SK-N-SH treated with all-trans-retinoic acid at 6 μM for 48 hours (cell line): ENCODE measurements at places on chromosomes 11 and 22.

GRCh38 chr22:46131151-46131587, 19.2 kb upstream of the PPARA start:
- ATAC-seq = no peak

GRCh38 chr22:36486619-36487384, 5.4 kb upstream of the TXN2 start:
- no peak for ATAC-seq

GRCh38 chr11:66231561-66231960, 36.9 kb upstream of the RAB1B start:
- no peak for ATAC-seq

GRCh38 chr11:1570531-1570895, 1.6 kb downstream of the DUSP8 start:
- ATAC-seq = no peak

- ATAC-seq = no peak
Observed at GRCh38 chr11:111305876-111306275, 7.5 kb downstream of the POU2AF3 start.

GRCh38 chr11:112057170-112057569, 16.6 kb downstream of the PIH1D2 start:
- no peak for ATAC-seq

DNA sequence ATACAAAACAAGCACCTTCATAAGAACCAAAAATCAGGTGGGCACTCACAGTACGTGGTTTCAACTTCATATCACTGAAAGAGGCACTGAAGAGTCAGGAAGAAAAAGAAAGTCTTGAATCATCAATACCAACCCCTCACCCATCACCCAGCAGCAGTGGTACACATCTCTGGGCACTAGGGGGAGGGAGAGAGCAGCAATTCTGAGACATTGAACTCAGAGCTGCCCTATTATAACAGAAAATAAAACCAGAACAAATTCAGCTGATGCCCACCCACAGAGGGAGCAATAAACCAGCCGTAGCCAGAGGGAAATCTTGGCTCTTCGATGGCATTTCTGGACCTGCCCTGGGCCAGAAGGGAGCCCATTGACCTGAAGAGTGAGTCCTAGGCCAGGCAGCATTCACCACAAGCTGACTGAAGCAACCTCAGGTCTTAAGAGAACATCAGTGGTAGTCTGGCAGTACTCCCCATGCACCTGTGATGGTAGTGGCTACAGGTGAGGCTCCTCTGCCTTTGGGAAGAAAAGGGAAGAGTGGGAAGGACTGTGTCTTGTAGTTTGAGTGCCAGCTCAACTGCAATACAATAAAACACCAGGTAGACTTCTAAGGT, 42.2 kb upstream of the FAM181B start:
- ATAC-seq = peak; percentile 100

DNA sequence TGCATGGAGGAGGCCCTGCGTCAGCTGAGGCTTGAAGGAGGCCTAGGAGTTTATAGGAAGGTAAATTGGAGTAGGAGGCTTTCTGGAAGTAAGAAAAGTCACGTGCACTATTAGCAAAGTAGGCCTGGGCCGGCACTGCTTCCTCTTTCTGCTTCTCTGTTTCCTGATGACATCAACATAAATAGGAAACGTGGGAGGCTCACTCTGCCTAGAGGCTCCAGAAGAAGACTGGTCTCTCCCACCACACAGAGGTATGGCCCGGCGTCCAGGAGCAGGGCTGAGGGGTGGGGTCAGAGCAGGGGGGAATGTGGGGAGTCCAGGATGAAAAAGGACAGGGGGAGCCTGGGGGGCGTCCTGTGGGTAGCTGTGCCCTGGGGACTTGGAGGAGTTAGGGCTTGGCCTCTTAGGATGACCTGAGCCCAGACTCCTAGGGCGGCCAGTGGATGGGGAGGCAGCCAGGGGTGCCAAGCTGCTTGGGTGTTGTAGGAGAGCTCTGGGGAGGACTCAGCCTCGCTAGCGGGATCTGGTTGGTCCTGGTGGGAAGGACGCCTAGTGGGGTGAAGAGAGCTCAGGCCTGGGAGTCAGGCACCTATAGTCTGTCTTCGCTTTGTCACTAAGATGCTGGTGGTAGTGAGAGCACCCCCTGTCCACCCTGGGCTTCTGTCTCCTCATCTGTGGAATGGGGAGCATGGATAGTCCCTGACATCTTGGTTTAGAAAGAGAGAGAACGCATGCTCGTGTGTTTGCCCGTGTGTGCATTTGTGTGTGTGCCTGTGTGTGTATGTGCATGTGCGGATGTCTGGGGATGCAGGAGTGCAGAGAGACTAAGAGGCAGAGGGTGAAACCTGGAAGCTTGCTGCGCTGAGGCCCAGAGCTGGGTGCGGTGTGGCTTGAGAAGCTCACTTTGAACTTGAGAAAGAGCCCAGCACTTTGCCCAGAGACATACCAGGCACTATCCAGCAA, at the start of gene CSF2RB:
Gene CSF2RB, plus strand, starts transcription at position 202 of the 963 bp plus-strand sequence. CDS start 8,580 bp downstream, outside the sequence.
- ATAC-seq = no peak

DNA sequence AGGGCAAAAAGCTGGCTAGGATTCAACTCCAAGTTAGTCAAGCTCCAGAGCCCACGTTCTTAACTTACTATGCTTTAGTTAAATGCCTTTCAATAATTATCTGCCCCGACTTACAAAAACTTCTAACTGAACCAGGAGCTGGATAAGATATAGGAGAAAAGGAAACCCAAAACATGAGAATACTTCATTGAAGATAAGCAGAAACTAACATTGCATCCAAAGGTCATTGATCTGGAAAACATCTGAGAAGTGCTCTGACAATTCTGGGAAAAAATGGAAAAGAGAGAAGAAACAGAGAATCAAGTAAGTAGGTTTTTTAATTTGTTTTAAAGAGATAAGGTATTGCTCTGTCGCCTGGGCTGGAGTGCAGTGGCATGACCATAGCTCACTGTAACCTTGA, 27.2 kb downstream of the ACAT1 start:
- ATAC-seq = no peak

GRCh38 chr22:30872285-30873041, 96.1 kb downstream of the MORC2 start:
- no peak for ATAC-seq

DNA sequence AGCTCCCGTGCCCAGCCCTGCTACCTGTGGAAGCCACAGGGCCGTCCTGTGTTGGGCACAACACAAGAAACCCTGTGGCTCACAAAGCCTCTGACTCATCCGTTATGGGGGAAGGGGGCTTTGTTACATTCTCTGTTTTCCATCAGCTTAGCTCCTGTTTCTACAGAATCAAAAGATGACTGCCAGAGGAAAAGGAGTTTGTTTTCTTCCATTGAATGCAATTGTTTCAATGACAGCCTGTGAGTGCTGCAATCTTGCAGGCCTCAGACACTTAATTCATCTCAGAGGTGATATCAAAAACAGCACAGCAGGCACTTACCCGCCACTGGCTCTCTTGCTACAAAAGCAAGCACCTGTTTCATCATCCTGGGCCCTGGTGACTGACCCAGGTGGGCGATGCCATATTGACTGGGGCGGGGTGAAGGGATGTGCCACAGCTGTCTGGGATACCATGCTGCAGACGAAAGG, 194.3 kb downstream of the OPCML start:
- no peak for ATAC-seq

DNA sequence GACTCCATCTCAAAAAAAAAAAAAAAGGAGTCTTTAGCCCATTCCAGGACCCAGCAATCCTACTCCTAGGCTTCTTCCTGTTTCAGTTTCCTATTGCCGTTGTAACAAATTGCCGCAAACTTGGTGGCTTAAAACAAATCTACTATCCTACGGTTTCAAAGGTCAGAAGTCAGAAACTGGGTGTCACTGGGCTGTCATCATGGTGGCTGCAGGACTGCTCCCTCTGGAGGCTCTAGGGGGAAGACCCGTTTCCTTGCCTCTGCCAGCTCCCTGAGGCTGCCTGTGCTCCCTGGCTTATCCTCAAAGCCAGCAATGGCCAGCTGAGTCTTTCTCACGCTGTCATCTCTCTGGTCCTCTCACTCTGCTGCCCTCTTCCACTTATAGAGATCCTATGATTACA, 8.7 kb upstream of the DAGLA start:
- ATAC-seq = peak; percentile 65

- ATAC-seq = peak; percentile 53; the same call in 2 of the 3 replicates
Observed at GRCh38 chr11:18650859-18651557, 16.9 kb upstream of the SPTY2D1 start.

DNA sequence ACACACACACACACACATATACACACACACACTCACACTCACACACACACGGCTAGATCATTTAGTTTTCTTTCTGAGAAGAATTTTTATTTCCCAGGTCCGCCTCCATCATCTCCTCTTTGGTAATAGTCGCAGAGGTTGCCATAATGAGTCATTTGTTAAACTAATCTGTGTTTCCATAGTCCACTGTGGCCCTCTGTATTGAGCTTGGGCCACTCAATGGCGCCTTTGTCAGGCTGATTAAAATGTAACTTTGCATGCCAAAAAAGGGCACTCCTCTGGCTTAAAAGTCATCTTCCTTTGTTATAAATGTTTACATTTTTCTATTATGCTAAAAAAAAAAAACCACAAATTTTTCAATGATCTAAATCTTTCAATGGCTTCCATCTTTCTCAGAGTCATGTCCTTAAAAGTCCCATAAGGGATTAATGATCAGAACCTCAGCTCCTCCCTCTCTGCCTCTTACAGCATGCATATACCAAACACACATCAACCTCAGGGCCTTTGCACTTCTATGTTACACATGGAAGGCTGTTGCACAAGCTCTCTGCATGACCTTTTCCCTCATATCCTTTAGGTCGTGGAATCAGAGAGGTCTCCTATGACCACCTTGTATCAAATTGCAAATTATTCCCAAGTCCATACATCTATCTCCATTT, 35.3 kb downstream of the EHF start:
- ATAC-seq = no peak

GRCh38 chr11:121327553-121327952, 35.0 kb downstream of the SC5D start:
- no peak for ATAC-seq

DNA sequence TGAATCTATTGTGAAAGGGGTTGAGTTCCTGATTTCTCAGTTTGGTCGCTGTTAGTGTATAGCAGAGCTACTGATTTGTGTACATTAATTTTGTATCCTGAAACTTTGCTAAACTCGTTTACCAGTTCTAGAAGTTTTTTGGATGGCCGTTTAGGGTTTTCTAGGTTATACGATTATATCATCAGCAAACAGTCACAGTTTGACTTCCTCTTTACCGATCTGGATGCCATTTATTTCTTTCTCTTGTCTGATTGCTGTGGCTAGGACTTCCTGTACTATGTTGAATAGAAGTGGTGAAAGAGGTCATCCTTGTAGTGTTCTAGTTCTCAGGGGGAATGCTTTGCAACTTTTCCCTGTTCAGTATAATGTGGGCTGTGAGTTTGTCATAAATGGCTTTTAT, 24.6 kb upstream of the OOSP4B start:
- no peak for ATAC-seq

- no peak for ATAC-seq
Observed at GRCh38 chr11:75536786-75537641, 11.3 kb upstream of the GDPD5 start.

GRCh38 chr11:14446701-14447169, 52.9 kb downstream of the COPB1 start:
- ATAC-seq = 0 out of 3 replicates have a peak, but pooled peaks have one; percentile 3

DNA sequence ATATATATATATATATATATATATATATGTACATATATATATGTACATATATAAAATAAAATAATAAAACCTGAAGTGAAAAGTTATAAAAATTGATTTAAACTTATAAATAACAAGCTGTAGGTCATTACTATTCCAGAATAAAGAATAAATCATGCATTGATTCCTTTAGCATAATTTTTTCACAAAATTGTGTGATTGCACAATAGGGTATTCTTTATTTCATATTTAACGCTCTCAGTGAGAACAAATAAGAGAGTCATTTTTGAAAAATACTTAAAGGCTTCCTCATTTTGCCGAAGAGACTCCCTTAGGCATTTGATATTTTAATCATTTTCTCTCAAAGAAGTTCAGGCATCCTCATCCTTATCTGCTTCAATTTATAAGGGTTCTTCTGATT, 41.3 kb upstream of the API5 start:
- ATAC-seq = no peak

- ATAC-seq = no peak
Observed at GRCh38 chr22:48647606-48648515, 1179.8 kb downstream of the BRD1 start.

DNA sequence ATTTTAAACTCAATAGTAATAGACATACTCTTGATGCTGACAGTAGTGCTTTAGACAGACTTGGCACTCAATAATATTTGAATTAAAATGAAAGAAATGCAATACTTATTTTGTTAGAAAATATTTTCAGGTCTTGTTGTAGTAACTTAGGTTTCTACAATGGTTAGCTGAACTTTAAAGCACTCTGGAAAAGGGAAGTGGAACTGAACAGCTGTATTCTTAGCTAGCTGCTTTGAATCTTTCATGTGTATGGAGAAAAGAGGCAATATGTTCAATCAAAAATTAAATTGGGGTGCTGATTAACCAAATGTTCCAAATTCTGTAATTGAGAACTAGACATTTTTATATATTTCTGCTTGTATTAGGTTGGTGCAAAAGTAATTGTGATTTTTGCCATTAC, 517.9 kb upstream of the RAG2 start:
- ATAC-seq = no peak

GRCh38 chr22:46775850-46776826, 13.7 kb downstream of the TBC1D22A start:
- no peak for ATAC-seq

DNA sequence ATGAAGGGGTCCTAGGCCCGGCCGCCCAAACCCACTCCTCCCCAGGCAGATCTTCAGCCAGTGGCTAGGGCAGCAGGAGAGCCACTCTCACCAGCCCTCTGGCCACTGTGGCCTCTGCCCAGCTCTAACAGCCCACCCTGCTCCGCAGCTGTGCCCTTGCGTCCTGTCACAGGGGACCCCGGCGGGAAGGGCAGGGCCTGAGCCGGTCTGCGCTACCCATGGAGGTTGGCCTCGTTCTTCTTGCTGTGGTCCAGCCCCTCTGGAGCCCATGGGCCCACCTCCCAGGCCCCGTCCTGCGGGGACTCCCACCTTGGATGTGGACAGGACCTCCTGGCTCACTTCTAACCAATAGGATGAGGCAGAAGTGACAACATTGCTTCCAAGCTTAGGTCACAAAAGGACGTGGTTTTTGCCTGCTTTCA, 38.3 kb upstream of the TH start:
- ATAC-seq = no peak

DNA sequence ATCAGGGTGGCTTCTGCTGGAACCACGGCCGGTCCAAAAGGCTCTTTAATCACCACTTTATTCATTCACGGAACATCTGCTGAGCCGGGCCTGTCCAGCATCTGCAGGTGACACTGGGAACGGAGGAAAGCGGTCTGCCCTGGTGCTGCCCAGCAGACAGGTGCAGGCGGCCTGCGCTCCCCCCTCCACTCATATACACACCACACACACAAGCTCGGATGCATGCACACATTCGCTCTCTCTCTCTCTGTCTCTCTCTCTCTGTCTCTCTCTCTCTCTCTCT, 736.9 kb downstream of the BRD1 start:
- no peak for ATAC-seq

DNA sequence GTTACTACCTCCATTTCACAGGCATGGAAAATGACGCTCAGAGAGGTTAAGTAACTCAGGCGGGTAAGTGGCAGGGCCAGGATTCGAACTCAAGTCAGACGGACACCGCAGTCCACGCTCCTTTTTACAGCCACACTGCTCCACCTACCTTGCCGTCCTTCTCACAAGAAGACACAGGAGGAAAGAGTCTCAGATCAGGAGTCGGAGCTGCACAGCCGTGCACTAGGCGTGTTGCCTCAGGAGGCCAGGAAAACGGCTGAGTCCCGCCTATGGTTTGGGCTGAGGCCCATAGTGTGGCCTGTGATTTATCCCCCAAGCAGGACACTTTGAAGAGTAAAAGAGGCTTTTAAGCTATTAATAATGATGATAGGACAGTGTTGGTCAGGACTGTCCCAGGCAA, 44.7 kb upstream of the CD5 start:
- ATAC-seq = no peak

- ATAC-seq = no peak
Observed at GRCh38 chr22:31235081-31235480, 23.0 kb downstream of the LIMK2 start.
